Mesendoderm (in vitro differentiated cells): ENCODE measurements at places on chromosomes 3 and 15.
A peak's percentile ranks its signal among the peaks of the same experiment; 100 is the strongest.

DNA sequence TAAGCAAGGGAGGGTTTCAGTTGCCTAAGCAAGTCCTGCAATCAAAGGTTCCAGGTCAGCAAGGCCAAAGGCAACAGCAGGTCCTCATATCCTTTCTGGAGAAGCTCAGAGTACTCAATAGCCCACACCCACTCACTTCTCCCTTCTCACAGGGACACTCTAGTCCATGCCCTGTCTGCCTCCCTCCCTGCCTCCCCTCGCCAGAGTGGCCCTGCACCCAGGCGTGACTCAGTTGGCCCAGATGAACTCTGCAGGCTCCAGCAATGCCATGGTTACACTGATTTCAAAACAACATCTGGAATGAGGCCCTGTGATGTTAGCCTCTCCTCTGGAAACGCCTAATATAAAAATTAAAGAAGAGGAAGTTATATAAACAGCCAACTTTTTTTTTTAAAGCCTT, 32.9 kb downstream of the IL16 start:
- DNase-seq, result no peak

DNA sequence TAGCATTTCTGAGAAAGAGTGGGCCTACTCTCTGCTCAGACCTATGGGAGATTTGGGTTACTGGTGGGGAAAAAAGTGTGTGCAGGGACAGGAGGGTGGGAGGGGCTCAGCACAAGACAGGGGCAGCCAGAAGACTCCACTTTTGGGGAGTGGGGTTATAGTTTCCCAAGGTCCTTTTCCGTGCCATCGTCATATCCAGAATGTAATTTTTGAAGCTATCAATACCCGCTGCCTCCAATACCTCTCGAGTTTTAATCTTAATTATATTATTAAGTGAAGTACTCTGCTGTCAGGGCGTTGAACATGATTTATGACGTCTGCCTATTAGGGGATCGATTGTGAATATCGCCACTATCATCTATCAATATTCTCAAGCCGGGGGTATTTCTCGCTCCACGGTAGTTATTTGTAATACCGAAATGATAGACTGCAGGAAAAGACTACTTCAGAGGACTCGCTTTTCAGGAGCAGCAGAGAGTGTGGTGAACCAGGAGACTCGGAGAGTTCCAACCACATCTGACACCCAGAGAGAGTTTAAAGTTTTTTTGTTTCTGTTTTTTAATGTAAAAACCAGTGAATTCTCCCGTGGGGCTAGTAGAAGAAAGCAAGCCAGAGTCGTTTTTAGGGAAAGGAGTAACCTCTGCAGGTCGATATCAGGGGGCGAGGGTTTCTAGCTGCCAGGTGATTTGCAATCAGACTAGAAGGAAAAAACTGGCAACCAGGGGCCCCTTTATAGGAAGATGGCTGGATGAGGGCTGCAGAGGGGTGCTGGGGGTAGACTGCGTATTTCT, 20.6 kb downstream of the NR2F2 start:
- no peak for DNase-seq

GRCh38 chr15:96354731-96355567, 24.4 kb downstream of the NR2F2 start:
- peak; percentile 28 for DNase-seq

DNA sequence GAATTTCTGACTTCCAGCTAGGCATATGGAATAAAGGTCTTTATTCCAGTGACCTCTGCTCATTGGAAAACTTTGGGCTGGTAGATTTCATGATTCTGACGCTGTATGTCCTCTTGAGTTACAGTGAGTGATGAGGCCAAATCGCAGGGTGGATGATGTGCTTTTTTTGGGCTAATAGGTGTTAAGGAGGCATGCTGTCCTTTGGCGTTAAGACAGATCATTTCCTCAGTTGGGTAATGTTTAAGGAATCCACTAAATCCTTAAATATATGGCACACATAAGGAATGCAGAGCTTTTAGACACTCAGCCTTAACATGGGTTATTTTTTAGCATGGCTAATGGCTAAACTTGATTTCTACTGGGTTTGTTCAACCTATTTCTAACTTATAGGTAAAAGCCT, 87.9 kb downstream of the LPP start:
- no peak for DNase-seq

DNA sequence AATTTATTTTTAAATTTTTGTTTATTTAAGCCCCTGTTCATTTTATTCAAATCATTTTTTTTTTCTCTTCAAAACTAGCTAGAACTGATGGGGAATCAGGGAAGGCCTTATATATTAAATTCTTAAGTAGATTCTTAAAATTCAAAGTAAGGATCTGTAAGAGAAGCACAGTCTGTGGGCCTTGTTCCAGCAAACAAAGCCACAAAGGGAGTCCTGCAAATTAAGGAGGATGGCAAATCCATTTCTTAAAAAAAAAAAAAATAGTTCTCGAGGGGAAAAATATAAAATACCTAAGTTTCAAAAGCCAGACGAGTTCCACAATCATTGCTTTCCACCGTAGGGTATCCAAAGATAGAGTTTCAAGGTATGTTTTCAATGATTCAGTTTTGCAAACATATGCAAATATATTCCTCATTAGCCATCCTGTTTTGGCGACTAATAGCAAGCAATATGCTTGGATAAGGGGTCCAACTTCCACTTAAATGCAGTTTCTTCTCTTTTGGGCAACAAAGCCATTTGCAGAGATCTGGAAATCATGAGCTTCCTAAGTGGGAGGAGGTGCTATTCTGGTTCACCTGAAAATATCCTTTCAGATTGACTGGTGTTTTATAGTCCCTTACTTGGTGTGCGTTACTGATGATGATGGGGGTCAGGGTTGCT, 46.8 kb downstream of the CDIN1 start:
- DNase-seq, result no peak
